ENCODE measurements at places on chromosomes 7 and 10.

- no peak for DNase-seq
Observed at GRCh38 chr7:5491251-5492019, 67.8 kb upstream of the TNRC18 start.

- DNase-seq: no peak
Observed at GRCh38 chr7:95520136-95520535, 34.4 kb downstream of the ASB4 start.

- no peak for DNase-seq
Observed at GRCh38 chr10:50540069-50540825, 83.5 kb downstream of the SGMS1 start.

GRCh38 chr7:134562136-134562535 lies 13.2 kb downstream of the AKR1B15 start:
- DNase-seq: no peak

DNA sequence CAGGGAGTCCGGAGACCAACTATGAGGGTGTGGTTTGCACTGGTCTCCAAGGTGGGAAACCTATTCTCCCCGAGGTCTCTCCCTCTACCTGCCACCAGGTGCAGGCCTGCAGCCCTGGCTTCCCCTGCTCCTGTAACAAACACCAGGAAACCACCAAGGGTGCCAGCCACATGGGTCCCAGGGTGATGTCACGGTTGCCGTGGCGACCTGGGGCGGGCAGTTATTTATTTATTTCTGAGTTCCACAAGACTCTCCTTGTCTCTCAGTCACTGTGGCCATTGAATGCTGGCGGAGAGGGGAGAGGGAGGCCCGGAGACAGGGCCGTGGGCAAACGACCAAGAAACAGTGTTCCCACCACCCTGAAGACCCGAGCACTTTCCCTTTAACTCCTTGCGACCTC lies 27.0 kb downstream of the MMD2 start:
- no peak for DNase-seq

GRCh38 chr7:132207211-132207610 lies 369.1 kb downstream of the PLXNA4 start:
- DNase-seq: no peak

DNA sequence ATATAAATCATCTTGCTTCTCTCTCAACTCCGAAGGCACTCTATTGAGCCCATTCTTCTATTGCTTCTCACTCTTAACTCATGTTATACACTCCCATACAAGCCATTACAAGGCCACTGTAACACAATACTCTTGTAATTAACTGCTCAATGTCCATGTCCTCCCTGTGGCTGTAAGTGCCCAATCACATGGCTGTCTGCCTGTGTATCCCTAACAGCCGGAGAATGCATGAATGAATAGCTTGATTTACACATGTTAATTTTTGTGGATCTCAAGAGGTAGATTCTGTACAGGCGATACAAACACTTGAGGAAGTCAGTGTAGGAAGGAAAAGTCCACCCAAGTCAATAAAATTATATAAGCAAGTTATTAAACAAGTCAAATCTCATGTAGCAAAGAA lies 215.6 kb downstream of the DOCK4 start:
- no peak for DNase-seq

- no peak for DNase-seq
Observed at GRCh38 chr7:138282997-138283396, 177.1 kb upstream of the TRIM24 start.

DNA sequence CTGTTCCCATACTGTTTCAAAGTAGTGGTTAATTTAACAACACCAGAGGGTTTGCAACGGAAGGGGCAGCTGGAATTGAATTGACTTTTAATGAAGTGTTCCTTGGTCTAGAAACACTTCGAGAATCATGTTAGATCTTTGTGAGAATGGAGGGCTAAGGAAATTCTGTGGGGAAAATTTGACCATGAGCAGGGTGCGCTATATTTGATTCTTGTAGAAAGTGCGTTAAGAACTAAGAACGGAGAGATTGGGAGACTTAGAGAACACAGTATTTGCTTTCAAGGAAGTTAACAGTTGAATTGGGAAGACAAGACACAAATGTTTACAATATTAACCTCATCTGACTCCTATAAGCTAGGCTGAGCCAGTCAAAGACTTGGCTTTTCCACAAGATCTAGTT lies 1.2 kb downstream of the ZNF212 start:
- DNase-seq: no peak

- DNase-seq: no peak
Observed at GRCh38 chr10:88458209-88458608, 124.9 kb downstream of the RNLS start.

DNA sequence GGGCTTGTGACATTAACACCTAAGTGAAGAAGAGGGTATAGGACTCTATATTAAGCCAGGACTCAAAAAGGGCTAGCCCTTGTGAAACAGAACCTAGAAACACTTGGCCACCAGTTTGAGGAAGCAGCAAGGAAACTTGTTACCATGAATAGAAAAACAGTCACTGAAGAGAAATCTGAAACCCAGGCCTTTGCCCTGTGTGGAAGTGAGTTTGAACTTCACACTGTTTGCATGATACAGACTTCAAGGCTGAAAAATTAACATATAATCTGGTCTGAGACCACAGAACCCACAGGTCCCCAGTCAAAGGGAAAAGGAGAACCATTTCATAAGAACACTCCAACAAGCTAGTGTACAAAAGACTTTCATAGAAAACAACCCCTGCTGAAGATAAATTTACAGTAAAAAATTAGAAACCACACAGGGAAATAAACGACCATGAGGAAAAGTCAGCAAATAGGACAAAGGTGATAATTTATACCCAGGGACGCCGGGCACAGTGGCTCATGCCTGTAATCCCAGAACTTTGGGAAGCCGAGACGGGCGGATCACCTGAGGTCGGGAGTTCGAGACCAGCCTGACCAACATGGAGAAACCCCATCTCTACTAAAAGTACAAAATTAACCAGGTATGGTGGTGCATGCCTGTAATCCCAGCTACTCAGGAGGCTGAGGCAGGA lies 76.1 kb downstream of the SKIDA1 start:
- no peak for DNase-seq

DNA sequence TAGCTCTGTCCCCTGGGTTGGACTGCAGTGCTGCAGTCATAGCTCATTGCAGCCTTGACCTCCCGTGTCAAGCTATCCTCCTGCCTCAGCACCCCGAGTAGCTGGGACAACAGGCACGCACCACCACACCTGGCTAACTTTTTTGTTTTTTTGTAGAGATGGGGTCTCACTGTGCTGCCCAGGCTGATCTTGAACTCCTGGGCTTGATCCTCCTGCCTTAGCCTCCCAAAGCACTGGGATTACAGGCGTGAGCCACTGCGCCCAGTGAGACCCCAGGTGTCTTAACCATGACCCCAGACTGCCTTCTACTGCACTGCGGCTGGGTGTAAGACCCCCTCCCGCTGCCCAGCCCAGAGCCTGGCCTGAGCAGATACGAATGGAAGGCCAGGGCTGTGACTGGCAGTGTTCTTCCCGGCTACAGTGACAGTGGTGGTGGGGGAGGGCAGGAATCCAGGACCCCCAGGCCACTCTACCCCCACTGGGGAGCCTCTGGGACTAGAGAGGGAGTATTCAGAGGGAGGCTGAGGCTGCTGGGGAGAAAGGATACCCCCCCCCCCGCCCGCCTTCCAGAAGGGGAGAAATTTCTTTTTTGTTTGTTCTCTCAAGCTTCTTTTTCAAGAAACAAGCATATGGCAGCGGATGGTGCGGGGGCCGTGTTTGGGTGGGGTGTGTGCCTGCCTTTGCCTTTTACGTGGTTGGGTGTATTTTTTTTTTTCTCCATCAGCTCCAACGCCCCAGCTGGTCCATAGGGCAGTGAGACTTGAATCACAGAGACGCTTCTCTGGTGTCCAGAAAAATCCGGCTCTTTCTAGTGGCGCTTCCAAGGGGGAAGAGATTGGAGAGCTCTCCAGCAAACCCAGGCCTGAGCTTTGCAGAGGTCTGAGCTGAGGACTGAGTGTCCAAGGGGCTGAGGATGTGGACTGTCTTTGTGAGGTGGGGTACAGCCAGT lies 36.6 kb downstream of the GTF2IRD1 start:
- no peak for DNase-seq

DNA sequence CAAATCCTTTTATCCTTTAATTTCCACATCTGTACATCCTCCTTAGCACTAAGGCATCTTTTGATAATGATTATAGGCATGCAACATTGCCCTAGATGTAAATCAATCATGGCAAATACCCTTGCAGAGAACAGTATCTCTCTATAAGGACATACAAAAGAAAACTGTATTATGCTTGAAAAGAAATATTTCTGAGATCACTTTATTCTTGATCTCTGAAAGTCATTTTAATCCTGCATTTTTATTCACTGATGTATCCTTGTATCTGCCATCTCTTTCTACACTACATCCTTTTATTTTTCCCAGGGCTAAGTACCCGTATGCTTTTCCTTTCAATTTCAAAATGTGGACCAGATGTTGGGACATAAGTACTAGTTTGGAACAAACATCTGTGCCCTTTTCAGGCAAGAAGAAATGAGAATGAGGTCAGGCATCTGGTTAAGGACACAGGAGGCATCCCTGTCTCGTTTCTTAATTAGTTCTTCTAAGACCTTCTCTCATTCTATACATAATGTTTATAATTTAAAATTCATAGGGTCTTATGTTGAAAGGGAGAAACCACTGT lies 338.6 kb downstream of the CNTNAP2 start:
- no peak for DNase-seq

DNA sequence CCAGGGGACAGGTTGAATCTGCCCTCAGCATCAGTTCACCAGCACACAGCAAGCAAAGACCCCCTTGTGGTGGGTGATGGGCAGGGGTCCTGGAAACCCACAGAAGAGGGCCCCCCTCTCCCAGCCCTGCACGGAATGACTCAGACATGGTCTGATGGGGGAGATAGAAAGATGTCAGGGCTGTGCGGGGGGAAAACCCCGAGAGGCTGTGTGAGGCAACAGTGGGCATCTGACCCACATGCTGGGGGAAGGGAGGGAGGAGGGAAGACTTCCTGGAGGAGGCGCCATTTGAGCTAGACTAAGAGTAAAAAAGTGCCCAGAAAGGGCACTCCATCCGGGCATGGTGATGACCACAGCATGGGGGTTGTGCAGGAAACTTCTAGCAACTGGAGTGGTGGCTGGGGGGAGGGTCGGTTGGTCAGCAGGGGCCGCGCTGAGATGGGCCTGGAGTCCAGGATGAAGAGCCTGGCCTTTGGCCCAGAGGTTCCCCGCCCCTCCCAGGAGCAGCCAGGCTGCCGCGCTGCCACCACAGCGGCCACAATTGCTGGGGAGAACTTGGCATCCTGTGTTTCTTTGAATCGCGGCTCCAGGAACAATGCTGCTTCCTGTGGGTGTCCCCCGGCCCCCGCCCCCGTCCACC lies 2.5 kb downstream of the LFNG start:
- no peak for DNase-seq

GRCh38 chr10:104250371-104250770 lies 4.3 kb upstream of the GSTO1 start:
- no peak for DNase-seq

- no peak for DNase-seq
Observed at GRCh38 chr10:28559618-28560017, 26.7 kb downstream of the WAC start.

DNA sequence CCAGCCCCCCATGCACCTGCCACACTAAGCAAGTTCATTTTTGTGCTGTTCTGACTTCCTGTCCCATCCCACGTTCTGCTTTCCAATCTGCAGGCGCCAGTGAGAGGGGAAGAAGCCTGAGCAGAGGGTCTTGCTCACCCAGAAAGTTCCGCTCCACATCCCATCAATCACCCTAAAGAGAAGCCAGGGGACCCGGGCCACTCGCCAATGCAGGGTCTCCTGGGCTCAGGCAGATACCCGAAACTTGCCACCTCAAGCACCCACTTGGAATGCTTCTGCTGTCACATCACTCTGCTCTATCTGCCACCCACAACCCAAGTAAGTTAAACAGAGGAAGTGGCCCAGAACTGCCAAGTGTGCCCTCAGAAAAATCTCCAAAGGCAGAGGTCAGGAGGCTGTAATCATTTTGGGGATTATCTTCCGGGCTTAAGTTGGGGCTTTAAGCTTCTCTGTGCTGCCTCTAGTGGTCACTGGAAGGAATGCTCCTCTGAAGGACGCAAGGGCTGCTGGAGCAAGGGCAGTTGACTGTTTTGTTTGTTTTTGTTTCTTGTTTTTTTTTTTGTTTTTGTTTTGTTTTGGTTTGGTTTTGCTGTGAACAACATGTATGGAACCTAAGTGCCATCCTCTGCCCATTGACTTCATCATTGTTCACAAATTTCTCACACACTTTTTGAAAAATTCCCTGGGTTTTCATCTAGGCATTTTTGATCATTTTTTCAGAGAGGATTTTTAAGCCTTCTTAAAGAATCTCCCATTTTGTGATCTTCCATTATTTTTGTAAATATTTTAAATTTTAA lies 25.5 kb downstream of the PRR15 start:
- no peak for DNase-seq

- no peak for DNase-seq
Observed at GRCh38 chr7:106635411-106635810, 25.5 kb downstream of the CCDC71L start.

DNA sequence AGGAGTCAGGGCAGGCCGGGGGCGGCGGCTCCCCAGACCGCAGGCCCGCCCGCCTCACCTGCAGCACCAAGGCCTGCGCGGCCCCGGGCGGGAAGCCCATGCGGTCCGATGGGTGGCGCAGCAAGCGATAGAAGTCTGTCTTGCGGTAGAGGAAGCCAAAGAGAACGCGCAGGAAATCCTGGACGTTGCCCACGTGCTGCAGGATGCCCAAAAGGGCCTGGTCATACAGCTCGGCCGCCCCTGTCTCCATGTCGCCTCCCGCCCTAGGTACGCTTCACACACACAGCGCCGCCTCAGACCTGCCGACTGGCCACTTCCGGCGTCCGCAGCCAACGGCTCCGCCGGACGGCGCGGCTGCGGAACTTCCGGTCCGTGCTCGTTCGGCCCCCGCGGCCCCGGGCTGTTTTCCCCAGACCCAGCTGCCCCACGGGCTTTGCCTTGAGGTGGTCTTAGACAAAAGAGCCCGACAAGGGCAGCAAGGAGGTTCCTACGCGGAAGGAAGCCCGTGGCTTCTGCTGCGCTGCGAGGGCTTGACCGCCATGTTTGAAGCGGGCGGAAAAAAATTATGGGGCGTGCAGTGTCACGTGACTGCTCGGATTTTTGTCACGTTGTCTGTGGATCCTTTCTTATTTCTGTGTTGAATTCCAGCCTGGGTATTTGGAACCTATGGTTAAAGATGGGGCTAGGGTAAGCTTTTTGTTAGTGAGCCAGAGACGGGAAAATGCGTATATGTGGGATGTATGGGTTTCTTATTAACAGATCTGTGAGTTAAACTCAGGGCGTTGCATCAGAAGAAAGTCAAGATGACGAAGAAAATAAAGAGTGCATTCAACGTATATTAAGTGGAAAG lies at the start of gene NUDCD3:
NUDCD3 (minus strand) TSS at position 308 of the 850 bp plus-strand sequence; CDS start at position 250, 58 bp downstream.
- peak; percentile 67 for DNase-seq
